ENCODE measurements at places on chromosomes 4 and X.
A peak's percentile ranks its signal among the peaks of the same experiment; 100 is the strongest.

- DNase-seq = peak; percentile 58
These were observed 12.3 kb upstream of the XPNPEP2 start for GRCh38 chrX:129726307-129727111.

- DNase-seq = no peak
These were observed at the start of gene GRIA3 for GRCh38 chrX:123184219-123184865. Gene GRIA3, plus strand, starts transcription at chrX:123184278. Its CDS starts 258 bp downstream, at chrX:123184536.

DNA sequence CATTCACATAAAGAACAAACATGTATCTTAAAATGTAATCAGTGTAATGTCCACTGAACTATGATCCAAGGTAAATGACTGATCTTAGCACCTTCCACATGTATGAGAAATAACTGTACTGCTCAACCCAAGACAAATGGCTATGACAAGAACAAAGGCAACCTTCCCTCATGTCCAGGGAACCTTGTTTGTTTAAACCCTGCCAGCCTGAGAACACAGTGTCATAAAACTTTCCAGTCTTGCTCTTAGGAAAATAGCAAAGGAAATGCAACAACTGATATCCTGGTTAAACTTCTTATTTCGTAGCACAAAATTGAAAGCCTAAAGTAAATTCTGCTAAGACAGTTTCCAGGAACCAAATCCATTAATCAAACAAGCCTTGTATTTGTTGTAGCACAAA, 494.3 kb downstream of the IL15 start:
- no peak for DNase-seq

- no peak for DNase-seq
These were observed 170.2 kb downstream of the CBR4 start for GRCh38 chr4:168839758-168840391.

DNA sequence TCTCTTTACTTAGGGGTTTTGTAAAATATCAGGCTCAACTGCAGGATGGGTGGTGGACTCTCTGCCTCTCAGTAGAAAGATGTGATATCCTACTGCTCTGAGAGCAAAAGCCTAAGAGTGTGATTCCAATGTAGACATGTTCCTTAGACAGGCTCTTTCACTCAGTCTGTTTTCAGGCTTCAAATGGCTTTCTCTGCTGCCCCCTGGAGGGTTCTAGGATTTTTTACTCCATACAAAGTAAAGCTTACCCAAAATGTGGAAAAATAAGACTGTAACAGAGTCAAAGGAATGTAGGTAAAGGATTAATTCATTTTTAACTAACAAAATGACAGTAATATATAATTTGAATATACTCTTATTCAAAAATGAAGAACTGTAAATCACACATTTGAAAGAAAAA, 32.1 kb downstream of the ZGRF1 start:
- peak; percentile 8 for DNase-seq

DNA sequence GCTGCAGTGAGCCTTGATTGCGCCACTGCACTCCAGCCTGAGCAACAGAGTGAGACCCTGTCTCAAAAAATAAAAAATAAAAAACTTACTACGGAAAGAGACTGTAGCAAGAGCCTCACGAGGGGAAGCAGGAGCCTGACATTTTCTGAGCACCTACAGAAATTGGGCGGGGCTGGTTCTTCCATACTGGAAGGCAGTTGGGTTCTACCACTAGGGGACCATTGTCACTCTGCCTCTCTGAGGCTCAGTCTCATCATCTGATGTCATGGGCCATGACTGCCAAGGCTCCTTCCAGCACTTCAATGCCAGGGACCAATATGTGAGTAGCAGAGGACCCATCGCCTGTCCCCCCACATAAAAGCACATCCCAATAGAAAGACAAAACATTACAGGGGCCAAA, 8.2 kb downstream of the SH3KBP1 start:
- DNase-seq = no peak

- DNase-seq = no peak
These were observed 63.6 kb downstream of the PALLD start for GRCh38 chr4:168560184-168561180.

DNA sequence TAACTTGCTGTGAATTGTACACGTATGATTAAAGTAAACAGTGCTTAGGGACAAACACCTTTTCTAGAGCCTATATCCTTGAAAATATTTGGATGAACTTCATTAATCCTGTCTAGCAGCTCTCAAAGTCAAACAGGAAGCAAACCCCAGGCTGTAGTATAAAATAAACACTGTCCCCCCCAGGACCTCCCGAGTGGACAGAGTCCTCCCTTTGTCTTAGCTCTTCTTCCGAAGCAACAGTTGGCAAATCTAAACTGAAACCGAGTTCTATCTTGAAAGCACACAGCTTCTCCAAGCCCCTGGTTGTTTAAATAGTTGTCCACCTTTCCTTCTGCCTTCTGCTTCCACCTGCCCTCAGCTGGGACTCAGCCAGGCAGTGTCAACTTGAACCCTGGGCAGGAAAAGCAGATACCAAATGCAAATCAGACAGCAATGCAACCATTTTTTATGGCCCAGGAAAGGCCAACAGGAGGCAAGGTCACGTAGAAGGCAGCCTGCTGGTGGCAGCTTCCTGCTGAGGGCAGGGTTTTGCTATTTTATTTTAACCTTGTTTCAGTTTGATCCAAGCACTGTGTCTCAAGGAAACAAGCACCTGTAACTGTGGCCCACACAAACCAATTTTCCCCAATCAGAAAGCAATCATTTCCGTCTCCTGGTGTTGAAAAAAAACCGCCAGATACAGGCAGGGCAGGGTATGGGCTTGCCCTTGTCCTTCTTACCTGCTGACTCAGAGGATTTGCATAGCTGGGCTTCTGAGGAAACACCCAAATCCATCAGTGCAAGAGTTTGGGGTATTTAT, 110.3 kb upstream of the KIT start:
- DNase-seq = peak; percentile 10

DNA sequence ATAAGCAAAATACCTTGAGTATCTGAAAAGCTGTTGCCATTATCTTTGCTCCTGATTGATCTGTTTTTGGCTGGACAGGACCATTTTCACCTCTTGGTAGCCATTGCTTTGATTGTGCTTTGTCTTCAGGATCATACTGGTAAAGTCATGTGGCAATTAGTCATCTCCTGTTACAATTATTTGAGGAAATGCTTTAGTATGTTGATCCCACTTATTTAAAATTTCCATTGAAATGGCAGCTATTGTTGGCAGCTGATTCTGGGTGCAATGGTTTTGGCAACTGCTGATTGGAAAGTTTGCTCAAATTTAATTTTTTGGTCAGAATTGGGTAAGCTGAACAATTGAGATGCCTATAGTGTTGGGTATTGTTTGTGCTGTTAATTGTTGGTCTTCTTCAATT, 238.3 kb upstream of the TLL1 start:
- DNase-seq = no peak

GRCh38 chr4:90299373-90299772, 172.2 kb downstream of the CCSER1 start:
- no peak for DNase-seq

- no peak for DNase-seq
These were observed 1317.2 kb downstream of the PCDH7 start for GRCh38 chr4:32037399-32037798.

- no peak for DNase-seq
These were observed 17.2 kb upstream of the BCLAF3 start for GRCh38 chrX:20007962-20008622.

DNA sequence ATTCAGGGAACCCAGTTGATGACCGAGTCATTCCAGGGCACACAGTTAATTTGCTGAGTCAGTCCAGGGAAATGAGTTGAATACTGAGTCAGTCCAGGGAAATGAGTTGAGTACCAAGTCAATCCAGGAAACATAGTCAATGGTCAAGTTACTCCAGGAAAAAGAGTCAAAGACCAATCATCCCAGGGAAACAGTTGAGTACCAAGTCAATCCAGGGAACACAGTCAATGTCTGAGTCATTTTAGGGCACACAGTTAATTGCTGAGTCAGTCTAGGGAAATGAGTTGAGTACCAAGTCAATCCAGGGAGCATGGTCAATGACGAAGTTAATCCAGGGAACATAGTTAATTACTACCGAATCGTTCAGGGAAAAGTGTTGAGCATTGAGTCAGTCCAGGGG, 754.4 kb downstream of the NLGN4X start:
- DNase-seq = no peak

GRCh38 chr4:184688447-184688846, 38.9 kb downstream of the PRIMPOL start:
- peak; percentile 22 for DNase-seq

DNA sequence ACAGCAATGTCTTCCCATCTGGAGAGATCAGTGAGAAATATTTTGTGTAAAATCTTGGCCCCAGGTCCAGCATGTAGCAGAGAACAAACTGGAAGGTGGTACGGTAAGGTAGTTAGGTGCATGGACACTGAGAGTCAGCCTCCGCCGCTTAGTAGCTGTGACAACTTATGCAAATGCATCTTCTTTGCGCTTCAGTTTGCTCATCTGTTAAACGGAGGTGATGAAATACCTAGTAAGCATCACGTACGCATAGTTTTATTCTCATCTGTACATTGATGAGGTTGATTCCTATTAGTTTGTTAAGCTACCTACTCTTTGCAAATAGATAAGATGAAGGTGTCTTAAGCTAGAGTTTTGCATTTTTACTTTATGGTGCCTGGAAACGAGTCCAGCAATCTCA, 80.0 kb upstream of the MSX1 start:
- DNase-seq = no peak

DNA sequence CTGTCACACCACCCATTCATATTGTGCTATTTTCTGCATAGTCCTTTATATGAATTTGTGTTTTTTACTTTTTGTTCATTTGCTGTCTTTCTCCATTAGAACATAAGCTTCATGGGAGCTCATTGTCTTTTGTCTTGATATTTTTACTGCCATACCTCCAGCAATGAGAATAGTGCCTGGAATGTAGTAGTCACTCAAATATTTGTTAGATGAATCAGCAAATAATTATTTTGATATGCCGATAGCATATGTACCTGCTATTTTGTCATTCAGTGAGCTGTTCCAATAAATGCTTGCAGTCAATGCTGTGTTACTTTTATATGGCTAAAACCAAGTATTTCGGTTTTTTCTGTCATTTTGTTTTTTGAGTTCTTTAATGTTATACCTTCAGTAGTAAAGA, 43.5 kb upstream of the SLC25A31 start:
- no peak for DNase-seq
